ENCODE measurements at places on chromosomes 1 and 21. TPM values are rescaled to one million over a fixed set of nuclear protein-coding genes. Genes with fewer than 3 reads are reported as not detected.
A peak's percentile ranks its signal among the peaks of the same experiment; 100 is the strongest.

- no peak overlapping the region for H3K27ac ChIP-seq
- H3K27me3 ChIP-seq, result no peaks in the 10 kb centered on the region
- H3K36me3 ChIP-seq, result no peaks in the 10 kb centered on the region
- DNase-seq, result peak; percentile 75
Measured at GRCh38 chr1:9181176-9181906, 52.4 kb upstream of the GPR157 start.

- no peaks in the 10 kb centered on the region for H3K36me3 ChIP-seq
- no peaks in the 10 kb centered on the region for H3K27me3 ChIP-seq
- no peaks in the 10 kb centered on the region for H3K4me1 ChIP-seq
- H3K27ac ChIP-seq, result no peak overlapping the region
Measured at GRCh38 chr1:238257018-238257621, 366.4 kb upstream of the ZP4 start.

ETV3 gene
- 16.7 TPM for polyA plus RNA-seq

DNA sequence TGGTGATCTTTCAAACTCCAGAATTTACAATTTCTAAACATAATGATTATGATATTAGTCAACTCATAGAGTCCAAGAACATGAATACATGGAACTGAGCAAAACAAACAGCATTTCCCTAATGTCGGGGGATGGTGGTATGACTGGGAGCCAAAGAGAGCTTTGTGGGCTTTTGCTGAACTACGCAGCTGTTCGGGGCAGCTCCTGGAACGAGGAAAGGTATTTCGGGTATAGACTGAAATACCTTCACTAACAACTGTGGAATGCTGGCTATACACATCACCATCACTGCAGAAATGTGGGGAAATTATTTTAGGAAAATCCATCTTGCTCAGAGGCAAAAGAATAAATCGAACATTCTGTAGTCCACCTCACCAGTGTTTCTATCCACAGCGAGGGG is 30.2 kb upstream of the VPS26C start:
- no peaks in the 10 kb centered on the region for H3K4me1 ChIP-seq
- no peak overlapping the region for H3K4me3 ChIP-seq
- no peak overlapping the region for H3K27ac ChIP-seq
- DNase-seq, result no peak
- no peaks in the 10 kb centered on the region for H3K36me3 ChIP-seq

DNA sequence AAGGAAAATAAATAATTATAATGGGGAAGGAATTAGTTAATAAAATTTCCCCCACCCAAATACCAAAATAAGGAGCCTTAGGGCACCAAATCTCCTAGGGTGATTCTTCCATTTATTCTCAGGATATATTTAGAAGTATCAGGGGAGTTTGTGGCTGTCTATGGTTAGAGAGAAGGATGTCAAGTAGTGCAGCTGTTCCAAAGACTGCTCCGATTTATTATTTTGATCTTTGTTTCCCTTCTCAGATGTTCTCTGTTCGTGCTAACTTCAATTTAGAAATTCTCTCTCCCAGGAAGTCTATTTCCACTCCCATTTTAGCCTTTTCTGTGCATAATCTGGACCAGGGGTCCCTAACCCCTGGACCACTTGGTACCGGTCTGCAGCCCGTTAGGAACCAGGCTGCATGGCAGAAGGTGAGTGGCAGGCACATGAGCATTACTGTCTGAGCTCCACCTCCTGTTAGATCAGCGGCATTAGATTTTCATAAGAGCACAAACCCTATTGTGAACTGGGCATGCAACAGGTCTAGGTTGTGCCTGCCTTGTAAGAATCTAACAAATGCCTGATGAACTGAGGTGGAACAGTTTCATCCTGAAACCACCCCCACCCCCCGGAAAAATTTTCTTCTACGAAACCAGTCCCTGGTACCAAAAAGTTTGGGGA is 9.3 kb upstream of the MAST2 start:
- no peaks in the 10 kb centered on the region for H3K27me3 ChIP-seq
- no peaks in the 10 kb centered on the region for H3K4me1 ChIP-seq
- no peak overlapping the region for H3K27ac ChIP-seq
- no peaks in the 10 kb centered on the region for H3K36me3 ChIP-seq
- no peak for DNase-seq

- H3K36me3 ChIP-seq, result no peaks in the 10 kb centered on the region
- no peaks in the 10 kb centered on the region for H3K27me3 ChIP-seq
- peak; percentile 51 for DNase-seq
- peaks cover 10% of the 10 kb centered on the region for H3K4me1 ChIP-seq
Measured at GRCh38 chr1:51000160-51000559, 30.1 kb downstream of the CDKN2C start.

Measured in B cell (primary cell).